ENCODE measurements at places on chromosomes 2 and 18.

DNA sequence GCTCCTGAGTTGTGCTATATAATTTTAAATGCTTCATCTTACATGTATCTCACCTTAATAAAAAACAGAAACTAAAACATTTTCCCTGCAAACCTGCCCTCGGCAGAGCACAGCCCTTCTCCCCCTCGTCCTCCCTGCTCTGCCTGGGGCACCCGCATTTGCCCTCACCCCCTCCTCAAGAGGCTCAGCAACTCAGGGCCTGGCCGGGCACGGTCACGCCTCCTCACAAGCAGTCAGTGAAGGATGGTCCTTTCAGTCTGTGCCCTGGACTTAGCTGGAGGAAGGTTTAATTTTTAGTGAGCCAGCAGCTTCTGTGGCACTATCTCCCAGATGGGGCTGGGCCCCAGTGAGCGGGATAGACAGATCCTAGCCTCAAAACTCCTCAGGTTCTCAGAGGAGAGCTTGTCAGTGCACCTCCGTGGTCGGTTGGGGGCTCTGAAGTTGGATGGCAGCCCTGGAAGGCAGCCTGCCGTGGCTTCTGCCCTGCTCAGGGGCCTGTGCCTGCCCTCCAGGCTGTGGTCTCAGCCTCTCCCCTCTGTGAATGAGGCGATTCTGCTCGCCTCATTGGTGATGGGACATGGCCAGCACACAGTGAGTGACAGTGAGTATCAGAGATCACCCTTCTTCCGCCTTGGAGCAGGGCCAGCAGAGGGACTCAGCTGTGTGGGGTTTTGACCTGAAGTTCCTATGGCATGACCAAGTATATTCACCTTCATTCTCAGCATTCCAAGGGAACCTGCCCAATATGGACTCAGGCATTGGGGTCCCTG lies 56.3 kb upstream of the AFF3 start:
- DNase-seq = no peak

DNA sequence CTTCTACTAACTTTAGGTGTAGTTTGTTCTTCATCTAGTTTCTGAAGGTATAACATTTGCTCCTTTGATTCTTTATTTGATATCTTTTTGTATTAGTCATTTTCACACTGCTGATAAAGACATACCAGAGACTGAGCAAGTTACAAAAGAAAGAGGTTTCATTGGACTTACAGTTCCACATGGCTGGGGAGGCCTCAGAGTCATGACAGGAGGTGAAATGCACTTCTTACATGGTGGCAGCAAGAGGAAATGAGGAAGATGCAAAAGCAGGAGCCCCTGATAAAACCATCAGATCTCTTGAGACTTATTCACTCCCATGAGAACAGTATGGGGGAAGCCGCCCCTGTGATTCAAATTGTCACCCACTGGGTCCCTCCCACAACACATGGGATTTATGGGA lies 544.4 kb upstream of the DSEL start:
- DNase-seq = no peak

GRCh38 chr2:880201-880970 lies 70.3 kb upstream of the SNTG2 start:
- no peak for DNase-seq

GRCh38 chr2:239318790-239319661 lies 81.8 kb downstream of the HDAC4 start:
- no peak for DNase-seq

GRCh38 chr2:28413899-28414295 lies 21.2 kb downstream of the FOSL2 start:
- no peak for DNase-seq

DNA sequence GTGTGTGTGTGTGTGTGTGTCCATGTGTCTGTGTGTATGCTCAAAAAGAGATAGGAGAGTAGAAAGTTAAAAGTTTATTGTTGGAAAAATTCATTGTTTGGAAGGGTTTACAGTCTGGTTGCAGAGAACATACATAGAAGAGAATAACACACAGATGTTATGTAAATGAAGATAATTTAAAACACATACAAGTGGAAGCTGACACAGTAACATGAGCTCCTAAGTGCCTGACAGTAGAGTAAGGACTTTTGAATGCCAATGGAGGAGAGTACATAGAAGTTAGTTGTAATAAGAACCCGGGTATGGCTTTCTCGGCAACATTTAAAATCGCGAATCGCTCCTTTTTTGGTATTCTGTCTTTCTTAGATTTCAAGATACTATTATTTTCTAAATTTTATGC lies 137.0 kb upstream of the FANCL start:
- no peak for DNase-seq

DNA sequence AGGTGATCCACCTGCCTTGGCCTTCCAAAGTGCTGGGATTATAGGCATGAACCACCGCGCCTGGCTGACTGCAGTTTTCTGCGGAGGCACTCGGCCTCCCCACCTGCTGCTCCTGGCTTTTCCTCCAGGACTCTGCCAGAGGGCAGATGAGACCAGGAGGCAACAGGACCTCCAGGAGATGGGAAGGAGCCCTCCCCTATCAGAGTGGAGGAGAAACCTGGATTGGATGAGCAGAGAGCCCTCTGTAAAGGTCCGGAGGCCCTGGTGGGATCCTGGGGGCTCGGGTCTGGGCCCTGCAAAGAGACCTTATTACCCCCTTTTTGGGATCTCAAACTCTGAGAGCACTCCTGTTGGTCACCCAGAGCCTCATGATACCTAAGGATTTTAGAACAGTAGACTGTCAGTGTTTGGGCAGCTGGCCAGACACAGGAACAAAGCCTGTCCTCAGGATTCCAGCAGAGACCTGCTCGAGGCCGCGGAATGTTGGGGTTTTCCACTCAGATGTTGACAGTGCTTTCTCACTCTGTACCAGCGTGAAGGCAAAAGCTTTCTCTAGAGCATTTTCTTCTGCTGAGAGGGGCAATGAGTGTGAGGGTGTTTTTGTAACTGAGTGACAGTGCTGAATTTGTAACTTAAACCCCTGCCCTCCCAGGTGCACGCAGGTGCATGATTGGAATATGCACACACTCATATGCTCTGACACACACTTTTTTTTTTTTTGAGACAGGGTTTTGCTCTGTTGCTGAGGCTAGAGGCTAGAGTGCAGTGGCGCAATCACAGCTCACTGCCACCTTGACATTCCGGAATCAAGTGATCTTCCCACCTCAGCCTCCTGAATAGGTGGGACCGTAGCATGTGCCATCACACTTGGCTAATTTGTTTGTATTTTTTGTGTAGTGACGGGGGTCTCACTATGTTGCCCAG lies 48.4 kb downstream of the NPPC start:
- DNase-seq = no peak

DNA sequence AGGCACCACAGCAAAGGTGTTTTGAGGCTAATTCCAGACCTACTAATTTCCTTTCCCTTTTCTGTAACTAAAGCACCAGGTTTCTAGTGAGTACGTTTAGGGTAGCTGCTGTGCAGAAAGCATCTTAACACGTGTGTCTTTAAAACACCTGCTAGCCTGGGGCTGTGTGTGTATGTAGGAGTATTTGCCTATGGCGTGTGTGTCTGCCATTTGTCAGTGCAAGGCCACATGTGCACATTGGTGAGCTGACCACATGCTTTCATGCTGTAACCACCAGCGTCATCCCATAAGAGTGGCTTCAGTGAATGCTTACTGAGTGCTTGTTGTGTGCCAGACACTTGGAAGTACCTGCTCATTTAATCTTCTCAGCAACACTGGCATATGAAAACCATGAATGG lies 241.6 kb downstream of the SEPTIN10 start:
- DNase-seq = no peak

DNA sequence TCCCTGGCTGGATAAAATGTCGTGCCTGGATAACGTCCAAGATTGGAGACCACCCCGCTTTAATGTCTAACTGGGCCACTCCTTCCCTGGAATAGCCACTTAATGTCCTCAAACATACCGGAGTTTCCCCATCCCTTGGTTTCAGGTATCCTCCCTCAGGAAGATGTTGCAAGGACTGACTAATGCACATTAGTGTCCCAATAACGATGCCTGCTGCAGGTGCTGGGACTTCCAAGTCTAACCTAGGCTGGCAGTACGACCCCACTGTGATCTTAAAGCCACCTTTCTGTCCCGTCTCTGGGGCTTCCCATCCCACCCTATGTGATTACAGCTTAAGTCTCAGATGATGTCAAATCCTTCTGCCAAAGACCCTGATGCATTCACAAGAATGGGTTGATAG lies 1.1 kb upstream of the ATP6V1C2 start:
- DNase-seq = no peak

- no peak for DNase-seq
Observed at GRCh38 chr2:11530864-11531465, 2.9 kb upstream of the GREB1 start.

GRCh38 chr18:48296581-48296980 lies 112.6 kb downstream of the ZBTB7C start:
- DNase-seq = no peak

GRCh38 chr2:74079522-74080341 lies 68.0 kb downstream of the BOLA3 start:
- no peak for DNase-seq

GRCh38 chr2:116819355-116819754 lies 995.1 kb upstream of the DDX18 start:
- no peak for DNase-seq

DNA sequence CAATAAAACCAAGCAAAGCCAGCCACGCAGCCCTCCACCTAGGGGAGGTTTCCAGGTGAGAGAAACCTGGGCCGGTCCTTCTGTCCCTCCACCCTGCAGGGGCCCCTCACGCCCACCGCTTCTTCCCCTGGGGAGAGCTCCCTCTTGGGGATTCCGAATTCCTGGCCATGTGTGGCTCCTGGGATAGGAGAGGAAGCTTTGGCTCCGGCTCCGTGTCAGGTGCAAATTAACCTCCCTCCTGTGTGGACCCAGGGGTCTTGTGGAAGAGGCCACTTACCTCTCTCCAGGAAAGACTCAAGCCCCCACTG lies 4.2 kb downstream of the RTP5 start:
- no peak for DNase-seq

DNA sequence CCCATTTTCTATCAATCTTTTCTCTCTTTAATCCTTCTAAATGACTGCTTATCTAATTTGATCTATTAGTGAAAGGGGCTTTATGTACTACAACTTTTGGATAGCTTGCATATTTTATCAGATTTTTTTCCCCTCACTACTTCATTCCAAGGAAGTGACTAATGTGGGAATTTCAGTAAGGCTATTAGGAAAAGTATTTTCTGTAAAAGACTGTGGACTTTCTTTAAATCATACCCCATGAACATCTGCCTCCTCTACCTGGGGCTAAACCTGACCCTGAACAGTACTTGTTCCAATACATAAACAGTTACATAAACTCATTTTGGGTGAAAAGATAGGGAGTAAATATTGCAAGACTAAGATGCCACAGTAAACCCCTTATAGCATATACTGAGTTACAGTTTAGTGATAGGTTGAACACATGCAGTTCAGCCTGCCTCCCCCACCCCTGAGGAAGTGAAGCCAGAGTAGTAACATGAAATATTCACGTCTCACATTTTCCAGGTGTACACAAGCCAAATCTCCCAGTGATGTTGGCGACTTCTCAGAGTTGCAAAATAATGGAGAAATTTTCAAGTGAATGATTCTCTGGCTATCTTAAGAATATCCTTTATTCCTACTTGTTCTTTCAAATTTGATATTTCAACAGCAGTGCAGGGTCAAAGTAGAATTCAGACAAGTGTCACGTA lies 590.9 kb upstream of the ZEB2 start:
- no peak for DNase-seq

GRCh38 chr2:153509133-153509532 lies 30.6 kb upstream of the RPRM start:
- DNase-seq = no peak

- DNase-seq = no peak
Observed at GRCh38 chr2:148935791-148936190, 60.8 kb downstream of the KIF5C start.

DNA sequence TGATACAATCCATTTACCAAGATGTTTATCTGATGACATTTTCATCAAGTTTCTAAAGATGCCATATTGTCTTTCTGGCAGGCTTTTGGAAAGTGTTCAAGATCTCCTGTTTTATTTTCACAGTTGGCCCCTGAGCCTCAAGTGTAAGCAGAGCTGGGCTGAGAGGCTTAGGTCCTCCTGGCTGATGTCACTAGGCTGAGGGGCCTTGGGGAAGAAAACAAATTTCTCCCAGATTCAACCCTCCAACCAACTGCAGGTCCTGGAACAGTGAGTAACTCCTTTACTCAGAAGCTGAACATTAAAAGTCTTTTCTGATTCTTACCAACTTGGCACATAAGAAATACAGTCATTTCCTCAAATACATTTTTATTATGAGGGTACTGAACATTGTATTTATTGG lies 14.9 kb upstream of the IL1RL1 start:
- DNase-seq = no peak

GRCh38 chr2:13638181-13638580 lies 921.4 kb downstream of the TRIB2 start:
- DNase-seq = no peak

DNA sequence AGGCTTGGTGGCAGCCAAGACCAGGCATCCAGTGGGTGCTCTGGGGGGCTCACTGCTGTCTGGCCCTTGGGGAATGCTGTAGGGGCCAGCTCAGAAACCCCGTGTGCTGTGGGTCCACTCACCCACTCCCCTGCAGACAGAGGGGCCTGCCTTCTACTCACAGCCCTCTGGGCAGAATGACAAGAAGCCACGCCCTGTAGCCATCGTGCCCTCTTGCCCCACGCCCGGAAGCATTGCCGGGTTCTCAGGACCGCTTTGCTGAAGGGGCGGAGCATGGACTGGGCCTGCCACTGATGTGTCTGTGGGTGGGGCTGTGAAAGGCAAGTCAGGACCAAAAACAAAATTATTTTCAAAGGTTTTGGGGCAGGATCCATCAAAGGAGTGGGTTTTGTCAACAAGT lies 27.8 kb downstream of the GLI2 start:
- no peak for DNase-seq

DNA sequence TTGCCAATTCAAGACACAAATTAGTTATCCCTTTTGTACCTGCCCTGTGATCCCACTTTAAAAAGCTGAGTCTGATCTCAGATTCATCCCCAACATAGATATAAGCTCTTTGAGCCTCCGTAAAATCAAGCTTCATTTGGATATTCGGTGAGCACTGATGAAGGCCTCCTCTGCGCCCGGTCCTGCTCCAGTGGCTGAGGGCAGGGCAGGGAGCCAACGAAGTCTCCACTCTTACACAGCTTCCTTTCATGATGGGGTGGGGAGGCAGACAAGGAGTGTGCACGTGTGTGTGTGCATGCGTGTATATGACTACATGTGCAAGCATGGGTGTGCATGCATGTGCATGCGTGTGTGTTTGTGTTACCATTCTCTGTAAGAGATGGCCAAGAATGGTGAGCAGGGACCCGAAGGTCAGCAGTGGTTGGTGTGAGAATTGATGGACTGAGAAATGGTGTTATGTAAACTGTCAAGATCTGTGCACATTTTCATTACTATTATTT lies 43.6 kb downstream of the IL1RL2 start:
- DNase-seq = no peak

Data from GF-D8 (cell line).